ENCODE measurements at places on chromosomes 16 and 17.

- DNase-seq = no peak
Measured at GRCh38 chr17:41421617-41422016, 2.8 kb downstream of the KRT37 start.

- peak; percentile 61 for DNase-seq
Measured at GRCh38 chr17:63838631-63839171, 3.8 kb downstream of the SMARCD2 start.

DNA sequence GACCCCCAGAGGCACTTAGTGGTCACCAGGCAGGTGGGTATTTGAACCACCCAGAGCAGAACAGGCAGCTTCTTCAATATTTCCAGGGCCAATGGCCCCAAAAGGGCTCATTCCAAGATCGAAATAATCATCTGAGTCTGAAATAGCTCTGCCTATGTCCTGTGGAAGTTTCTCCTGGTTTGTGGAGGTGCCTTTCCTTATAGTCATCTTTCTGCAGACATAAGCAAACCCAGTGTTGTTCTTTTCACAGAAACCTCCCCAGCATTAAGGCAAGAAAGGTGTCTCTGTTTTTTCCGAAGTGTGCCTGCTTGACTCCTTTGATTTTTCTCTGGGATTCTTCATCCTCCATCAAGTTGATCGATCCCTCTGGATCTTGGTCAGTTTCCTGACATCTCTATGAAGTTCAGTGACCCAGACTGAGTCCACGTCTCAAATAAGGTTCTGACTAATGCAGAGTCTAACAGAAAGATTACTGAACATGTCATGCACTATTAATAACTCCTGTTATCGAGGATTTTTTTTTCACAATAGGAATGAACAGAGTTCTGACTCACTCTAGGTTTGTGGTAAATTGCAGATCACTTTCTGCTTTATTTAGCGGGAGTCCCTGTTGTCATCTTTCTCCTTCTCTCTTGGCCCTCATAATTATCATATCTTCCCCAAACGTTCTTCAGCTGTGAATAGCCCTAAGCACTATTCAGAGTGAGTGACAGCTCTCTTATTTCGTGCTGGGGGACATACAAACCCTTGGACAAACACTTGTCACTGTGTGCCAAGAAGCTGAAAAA lies 1.5 kb downstream of the LRRC3C start:
- DNase-seq = no peak

DNA sequence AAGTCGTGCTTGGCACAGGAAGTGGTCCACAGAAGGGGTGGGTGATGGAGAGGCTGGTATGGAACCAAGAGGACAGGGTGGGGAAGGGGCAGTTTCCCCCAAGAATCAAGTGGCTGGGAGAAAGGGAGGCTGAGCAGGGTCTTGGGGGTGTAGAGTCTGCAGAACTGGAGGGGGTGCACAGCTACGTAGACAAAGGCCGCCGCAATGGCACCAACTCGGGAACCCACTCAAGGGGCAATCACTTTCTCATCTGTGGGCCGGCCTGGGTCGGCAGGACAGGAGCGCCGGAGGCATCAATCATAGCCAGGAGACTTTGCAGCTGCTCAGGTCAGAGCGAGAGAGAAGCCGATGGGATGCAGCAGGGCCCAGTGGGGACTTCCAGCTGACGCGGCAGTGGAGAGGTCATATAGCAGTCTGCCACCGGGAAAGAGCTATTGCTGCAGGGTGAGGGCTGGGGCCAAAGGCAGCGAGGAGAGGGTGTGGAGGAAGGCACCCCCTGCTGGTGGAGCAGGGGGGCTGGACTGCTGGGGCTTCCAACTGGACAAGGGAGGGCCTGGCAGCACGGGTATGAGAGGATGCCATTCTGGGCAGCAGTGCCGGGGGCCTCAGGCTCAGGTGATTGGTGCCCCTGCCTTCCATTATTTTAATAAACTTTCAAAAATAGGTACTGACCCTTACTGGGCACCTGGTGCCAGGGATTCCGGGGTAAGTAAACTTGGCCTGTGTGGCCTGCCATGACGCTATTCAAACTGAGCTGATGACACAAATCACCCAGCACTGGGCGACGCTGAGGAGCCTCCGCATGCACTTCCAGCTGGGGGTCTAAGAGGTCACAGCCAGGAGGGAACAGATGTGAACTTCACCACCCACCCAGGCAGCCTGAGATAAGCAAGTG lies 52.5 kb upstream of the MTSS2 start:
- DNase-seq = no peak

- no peak for DNase-seq
Measured at GRCh38 chr17:28341516-28341915, 6.0 kb downstream of the TNFAIP1 start.

GRCh38 chr16:1379304-1380076 lies 27.8 kb downstream of the GNPTG start:
- DNase-seq = no peak

DNA sequence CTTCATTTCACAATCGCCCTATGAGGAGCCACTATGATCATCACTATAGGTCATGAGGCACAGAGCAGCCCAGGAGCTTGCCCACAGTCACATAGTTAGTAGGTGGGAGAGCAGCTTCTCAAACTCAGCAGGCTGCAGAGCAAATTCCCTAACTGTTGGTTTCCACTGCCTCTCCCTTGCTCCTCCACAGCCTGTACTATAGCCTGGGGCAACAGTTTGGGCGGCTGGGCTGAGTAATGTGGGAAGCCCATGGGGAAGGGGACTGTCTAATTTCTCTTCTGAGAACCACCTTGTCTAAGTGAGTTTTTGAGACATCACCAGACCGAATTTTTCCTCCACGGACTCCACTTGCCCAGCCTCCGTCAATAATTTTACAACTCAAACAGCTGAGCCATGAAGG lies 73.4 kb upstream of the GPR139 start:
- DNase-seq = no peak

GRCh38 chr17:78014646-78015045 lies 56.1 kb downstream of the TNRC6C start:
- DNase-seq = no peak

DNA sequence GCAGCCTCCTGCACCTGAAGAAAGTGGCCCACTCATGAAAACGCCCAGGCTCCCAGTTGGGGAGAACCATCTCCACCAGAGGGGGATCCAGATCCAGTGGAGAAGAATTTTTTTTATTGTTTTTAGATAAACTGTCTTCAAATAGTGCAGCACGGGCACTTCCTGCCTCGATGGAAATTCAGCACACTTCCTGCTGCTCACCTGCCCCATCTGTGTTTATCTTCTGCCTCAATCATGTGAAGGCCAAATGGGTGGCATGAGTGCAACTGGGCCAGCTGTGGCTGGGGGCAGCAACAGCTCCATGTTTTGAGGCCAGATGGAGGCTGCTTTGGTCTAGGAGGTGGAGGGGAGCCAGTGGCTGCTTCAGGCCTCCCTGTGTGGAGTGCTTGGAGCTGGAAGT lies 75.9 kb upstream of the WSB1 start:
- DNase-seq = no peak

GRCh38 chr17:68403122-68403521 lies 54.2 kb downstream of the WIPI1 start:
- DNase-seq = no peak

GRCh38 chr16:85072076-85072860 lies 40.0 kb downstream of the CIBAR2 start:
- no peak for DNase-seq

DNA sequence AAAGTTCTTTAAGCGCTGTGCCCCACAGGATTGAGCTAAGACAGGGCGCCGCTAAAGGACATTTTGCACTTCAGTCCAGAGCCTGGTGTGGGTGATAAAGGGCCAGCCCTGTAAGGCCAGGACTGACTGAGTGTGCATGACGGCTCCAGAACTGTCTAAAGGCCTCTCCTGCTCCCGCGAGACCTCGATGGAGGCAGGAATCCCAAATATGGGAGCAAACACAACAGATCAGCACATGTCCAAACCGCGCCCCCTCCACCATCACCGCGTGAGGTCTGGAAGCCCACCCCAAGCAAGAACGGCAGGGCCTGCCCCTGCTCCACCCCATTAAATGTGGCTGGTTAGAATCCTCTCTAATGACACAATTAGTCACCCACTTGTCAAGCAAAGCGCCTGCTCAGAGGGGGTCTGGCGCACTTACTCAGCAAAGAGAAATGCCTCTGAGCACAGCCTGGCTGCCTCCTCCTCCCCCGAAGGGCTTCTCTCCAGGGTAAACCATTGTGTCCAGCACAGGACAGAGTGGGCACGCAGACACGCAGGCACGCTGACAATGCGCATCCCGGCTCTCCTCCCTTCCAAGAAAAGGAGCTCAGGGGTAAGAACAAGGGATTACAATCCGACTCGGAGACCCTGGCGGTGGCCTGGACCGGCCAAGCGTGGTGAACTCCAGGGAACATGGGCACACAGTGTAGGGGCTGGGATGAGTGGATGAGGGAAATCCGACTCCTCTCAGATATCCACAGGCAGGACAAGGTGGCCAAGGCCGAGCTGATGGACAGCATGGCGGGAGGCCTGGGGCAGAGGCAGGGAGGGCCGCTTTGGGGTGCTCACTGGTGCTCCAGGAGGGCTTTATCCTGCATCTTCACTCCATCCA lies 1.5 kb downstream of the MXRA7 start:
- DNase-seq = no peak

- DNase-seq = no peak
Measured at GRCh38 chr16:3281222-3281820, 2.0 kb upstream of the ZNF263 start.

- DNase-seq = no peak
Measured at GRCh38 chr16:4390266-4391260, 18.9 kb downstream of the VASN start.

DNA sequence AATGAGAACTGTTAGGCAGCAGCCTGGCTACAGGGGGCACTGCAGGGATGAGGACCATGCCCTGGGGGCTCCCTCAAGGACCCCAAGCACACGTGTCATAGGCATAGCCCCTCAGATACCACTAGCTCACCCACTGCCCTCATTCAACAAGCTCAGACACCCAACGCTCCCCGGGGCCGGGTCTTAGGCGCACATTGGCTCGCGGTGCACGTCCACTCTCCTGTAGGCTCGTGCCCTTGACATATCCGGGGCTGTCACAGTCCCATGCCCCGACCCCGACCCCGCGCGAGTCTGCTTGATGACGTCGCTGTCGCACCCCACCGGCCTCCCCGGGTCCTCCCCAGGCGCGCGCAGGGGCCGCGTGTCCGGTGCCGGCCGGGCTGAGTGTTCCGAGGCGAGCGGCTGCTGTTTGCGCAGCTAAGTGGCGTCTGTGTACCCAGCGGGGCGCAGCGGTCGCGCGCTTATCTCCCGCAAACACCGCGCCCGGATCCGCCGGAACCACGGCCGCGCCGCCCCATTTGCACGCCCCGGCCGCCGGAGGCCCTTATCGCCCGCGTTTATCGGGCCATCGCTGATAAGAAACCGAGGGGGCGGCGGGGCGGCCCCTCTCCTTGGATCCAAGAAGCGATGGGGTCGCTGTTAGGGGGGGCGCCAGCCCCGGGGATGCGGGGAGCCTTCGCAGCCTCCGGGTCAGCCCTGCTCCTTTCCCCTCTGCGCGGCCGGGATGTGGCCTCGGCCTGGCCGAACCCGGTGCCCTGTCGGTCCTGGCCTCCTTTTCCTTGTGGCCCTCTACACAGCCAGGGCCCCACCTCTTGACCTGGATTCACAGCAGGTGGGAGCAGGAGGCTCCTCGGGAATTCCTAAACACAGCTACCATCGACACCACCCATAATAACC lies 20.7 kb upstream of the NAGS start:
- DNase-seq = no peak

- no peak for DNase-seq
Measured at GRCh38 chr17:49814781-49815529, 26.5 kb downstream of the KAT7 start.

DNA sequence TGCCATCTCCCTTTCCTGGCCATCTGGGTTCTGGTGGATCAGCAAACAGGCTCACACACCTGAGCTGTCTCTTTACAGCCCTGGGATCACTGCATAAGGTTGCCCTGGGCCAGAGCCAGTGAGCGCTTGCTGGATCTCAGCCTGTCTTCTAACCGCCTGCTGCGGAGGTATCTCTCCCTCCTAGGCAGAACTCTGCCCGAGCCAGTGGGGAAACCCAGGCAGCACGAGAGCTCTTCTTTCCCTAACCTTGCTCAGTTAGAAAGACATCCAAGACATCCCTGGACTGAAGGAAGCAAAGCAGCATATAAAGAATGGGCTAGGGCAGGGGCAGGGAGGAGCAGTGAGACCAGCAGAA lies 6.4 kb downstream of the HAS3 start:
- DNase-seq = no peak

GRCh38 chr17:27329146-27329805 lies 35.4 kb downstream of the WSB1 start:
- DNase-seq = no peak

- no peak for DNase-seq
Measured at GRCh38 chr16:77433146-77433545, 1.7 kb downstream of the ADAMTS18 start.

GRCh38 chr17:53462393-53462811 lies 360.3 kb upstream of the KIF2B start:
- DNase-seq = no peak

GRCh38 chr16:60107437-60107836 lies 1373.3 kb upstream of the GOT2 start:
- no peak for DNase-seq

- no peak for DNase-seq
Measured at GRCh38 chr16:3789375-3790099, 72.2 kb upstream of the TRAP1 start.

DNA sequence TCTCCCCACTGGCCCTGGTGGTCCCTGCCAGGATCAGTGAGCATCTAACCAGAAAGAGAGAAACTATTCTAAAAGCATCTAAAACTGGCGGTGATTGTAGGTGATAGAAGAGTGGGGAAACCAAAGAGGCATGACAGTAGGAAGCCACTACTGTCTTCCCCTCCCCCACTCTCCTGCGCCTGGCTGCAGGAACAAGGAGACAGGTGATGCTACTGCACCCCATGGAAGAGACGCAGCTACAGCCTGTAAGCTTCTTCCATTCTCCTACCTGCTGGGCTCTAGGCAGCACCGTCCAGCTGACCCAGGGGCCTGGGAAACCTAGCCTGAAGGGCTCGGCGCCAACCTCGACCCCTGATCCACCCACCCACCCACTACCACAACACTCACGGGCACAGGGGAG lies 32.4 kb upstream of the CSNK2A2 start:
- DNase-seq = no peak

DNA sequence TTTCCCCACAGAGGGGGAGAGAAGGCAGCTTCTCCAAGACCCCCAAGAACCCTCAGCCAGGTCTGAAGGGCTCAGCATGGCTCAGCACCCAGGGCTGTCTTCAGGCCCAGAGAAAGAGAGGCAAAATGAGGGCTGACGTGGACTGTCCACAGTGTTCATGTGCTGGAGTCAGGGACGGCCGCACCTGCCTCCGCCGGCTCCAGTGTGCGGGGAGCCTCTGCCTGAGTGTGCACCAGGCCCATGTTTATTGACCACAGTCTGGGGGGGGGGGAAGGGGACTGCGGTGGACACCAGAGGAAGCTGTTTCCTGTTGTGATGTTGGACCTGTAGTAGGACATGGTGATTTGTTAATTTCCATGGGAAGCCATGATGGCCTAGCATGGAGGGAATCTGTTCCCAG lies 6.9 kb downstream of the MRM1 start:
- no peak for DNase-seq

GRCh38 chr16:79754501-79754900 lies 154.0 kb upstream of the MAF start:
- no peak for DNase-seq

DNA sequence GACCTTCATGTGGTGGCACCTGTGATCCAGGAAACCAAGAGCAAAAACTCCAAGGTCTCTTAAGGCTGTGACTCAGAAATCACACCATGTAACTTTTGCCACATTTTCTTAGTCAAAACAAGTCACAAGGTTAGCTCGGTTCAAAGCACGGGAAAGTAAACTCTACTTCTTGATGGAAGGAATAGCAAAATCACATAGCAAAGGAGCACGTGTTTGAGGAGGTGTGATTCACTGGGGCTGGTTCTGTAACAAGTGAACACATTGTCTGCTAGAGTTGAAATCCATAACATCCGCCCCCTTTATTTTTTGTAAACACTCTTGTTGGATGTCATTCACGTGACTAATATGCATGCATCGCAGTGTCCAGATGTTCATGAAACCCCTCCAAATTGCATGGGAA lies 415.0 kb upstream of the MAF start:
- DNase-seq = no peak

All from NCI-H2081 treated with DMSO at 0.1 percent for 48 hours (cell line).